ENCODE measurements at places on chromosomes 5 and 9.

DNA sequence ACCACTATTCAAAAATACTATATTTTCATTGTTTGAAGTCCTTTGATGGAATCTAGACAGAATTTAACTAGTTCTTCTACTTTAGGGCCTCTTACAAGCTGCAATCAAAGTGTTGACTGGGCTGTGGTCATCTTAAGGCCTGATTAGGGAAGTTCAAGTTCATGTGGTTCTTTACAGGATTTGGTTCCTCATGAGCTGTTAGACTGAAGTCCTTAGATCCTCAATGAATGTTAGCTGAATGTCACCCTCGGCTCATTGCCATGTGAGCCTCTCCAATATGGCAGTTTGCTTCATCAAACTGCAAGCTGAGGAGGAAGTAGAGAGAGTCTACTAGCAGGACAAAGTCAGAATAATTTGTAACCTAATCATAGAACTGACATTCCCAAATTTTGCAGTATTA is 135.1 kb downstream of the CSNK1G3 start:
- DNase-seq: no peak

GRCh38 chr5:53019320-53019719 is 30.2 kb downstream of the ITGA2 start:
- no peak for DNase-seq

DNA sequence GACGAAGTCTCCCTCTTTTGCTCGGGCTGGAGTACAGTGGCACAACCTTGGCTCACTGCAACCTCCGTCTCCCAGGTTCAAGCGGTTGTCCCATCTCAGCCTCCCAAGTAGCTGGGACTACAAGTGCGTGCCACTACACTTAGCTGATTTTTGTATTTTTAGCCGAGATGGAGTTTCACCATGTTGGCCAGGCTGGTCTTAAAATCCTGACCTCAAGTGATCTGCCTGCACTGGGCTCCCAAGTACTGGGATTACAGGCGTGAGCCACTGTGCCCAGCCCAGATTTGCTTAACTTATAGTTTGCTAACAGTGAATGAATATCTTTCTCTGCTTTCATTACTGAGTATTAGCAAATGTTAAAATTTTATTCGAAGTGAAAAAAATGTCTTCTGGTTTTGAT is 84.3 kb downstream of the VPS13A start:
- no peak for DNase-seq

DNA sequence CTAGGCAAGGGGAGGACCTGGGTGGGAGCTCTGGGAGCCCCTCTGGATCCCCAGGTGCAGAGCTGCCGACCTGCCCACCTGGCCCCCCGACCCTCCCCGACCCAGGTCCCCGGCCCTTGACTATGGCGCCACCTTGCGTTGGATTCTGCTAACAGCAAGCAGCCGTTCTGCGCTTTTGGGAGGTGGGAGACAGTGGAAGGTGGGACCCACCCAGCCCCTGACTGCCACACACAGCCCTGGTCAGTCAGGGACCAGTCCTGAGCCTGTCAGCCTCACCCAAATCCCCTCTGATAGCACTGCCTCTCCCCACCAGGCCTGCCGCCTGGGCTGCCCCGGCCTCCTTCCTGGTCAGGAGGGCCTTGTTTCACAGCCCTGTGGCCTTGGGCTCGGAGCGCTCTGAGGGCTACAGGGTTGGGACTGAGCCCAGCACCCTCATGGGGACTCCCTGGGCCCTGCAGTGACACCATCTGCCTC is 77.9 kb downstream of the HMCN2 start:
- DNase-seq: peak; percentile 44

- DNase-seq: no peak
These were observed 4.5 kb downstream of the IRX4 start for GRCh38 chr5:1878050-1878849.

- no peak for DNase-seq
These were observed 20.3 kb downstream of the TBC1D2 start for GRCh38 chr9:98235126-98235525.

DNA sequence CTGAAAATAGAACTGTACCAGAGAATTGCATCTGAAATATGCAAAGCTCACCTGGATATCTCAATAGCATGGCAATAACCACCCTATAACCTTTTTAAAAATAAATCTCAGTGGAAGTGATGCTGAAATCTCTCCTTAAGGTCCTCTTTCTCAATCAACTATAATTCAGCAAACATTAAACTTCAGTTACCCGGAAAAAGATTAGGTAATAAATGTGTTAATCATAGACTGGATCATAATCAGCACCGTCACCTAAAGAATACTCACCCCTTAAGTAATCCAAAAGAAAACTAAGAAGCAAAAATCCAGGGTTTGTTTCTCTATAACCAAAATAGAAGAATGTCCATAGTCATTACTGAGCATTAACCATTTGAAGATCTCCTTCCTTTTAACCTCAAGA is 44.3 kb upstream of the DENND4C start:
- no peak for DNase-seq

DNA sequence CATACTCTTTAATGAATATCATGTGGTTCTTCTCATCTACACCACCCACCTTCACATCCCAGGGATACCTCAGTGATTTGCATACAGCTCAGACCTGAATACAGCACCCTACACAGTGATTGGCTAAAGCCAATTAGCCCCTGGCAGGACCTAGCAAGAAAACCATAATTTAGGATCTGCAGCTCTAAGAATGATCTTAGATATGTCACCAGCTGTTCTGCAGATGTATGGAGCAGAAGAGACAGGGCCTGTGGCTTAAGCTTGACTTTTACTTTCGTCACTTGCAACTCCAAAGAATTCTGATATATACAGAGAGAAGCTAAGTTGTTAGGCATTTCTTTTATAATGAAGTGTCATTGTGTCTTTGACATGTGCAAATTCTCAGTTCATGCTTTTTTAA is 483.2 kb upstream of the C9orf72 start:
- DNase-seq: no peak

DNA sequence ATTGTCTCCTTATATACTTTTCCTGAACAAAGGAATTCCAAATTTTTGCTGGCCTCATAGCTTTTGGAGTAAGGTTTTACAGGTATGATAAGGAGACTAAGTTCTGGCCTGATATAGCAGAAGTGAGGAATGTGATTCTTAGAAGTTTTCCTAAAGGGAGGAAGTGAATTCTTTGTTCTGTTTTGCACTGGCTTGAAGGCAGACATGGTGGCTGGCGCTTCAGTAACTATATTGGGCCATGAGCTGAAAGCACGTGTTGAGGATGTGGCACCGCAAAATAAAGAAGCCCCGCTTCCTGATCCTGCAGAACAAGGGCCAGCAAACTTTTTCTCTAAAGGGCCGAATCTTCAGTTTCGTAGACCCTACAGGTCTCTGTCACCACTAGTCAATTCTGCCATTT is 224.2 kb downstream of the SNX18 start:
- no peak for DNase-seq

DNA sequence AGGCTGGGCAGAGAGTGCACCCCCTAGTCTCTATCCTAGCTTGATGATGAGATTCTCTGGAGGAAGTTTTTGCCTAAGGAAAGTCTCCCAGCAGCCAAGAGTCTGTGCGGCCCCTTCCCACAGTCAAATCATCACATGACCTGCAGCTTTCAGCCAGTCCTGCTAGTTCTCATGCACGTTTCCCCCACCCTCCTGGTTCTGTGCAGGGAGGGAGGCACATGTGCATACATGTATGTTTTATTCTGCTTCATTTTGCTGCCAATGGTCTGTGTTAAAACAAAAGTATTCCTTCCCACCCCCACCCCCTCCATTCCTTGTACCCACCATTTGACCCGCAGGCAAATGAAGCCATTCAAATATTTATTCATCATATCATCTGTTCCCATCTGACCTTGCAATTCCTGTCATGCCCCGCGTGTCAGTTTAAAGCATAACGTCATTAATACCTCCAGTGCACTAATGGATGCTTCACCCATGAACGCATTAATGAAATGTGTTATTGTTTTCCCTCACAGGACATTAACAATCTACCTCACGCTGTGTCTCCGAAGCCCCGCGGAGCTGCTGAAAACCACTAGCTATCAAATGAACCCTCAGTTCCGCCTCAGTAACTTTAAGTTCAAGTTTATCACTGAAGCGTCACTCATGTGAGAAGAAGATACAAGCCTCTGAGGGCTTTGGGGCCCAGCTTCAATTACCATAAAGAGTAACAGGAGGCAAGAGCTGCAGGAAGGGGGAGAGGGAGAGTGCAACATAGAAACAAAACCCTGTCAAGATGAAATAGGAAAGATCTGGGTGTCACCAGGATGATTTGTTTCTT is 139.6 kb downstream of the RASEF start:
- DNase-seq: no peak

- no peak for DNase-seq
These were observed 122.1 kb upstream of the FBXL17 start for GRCh38 chr5:108503986-108504385.

- DNase-seq: no peak
These were observed 212.7 kb downstream of the ESM1 start for GRCh38 chr5:54772684-54773083.

DNA sequence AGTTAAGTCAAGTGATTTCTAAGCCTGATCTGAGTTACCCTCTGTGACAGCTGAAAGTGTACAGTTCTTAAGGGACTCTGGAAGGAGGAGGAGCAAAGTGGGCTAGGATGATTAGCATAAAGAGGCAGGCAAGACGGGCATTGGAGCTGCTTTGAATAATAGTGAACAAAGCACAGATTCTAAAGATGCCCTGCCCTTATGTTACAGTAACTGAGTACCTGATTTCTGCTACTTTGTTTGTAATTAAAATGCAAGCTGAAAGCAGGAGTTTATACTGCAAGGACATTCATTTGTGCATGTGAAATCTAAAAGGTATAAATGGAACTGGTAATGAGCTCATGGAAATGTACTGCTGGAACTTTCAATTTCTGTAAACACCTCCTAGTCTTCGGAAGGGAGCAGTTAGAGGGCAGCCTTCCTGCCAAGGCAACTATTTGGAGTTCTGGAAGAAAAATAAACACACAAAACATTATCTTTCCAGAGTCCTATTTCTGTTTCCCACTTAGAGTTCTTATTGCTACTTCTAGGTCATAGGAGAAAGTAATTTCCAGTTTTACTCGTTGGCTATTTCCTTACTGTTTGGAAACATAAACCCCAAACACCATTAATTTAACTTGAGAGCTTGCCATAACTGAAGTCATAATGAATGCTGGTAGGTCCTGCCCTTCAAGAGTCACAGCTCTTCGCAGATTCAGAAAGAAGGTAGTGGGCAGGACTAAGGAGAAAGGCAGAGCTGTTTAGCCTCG is at the start of gene RANBP3L:
TSS of gene RANBP3L (minus strand) at position 45 of the 746 bp plus-strand sequence. CDS start 486 bp downstream, outside the sequence.
- peak; percentile 73 for DNase-seq

- DNase-seq: no peak
These were observed 50.2 kb upstream of the ZFAND5 start for GRCh38 chr9:72415163-72415562.

- peak; percentile 7 for DNase-seq
These were observed 61.5 kb upstream of the TEX48 start for GRCh38 chr9:114743446-114743845.

GRCh38 chr5:147404706-147405105 is 105.2 kb downstream of the DPYSL3 start:
- no peak for DNase-seq

- no peak for DNase-seq
These were observed 80.7 kb downstream of the KCNIP1 start for GRCh38 chr5:170584450-170585058.

DNA sequence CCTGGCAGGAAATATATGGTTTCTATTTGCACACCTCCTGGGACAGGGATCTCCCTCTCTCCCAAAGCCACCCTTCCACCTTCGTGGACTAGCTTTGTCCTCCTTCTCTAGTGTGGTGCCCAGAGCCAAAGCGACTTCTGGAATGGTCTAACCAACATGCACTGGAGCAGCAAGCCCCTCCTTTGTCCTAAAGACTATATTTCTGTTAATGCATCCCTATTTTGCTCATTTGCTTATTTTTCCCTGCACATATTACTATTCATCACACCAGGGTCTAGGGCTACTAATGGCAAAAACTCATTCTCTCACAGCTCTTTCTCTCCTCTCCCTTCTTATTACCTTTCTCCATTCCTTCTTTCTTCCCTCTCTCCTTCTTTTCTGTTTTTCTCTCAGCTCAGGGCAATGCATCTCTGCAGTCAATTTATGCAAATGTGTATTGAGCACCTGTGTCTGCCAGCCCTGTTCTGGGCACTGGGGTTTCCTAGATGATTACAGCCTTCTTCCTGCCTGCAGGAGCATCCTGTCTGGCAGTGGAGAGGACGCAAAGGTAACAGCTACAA is 2.8 kb upstream of the NEURL1B start:
- no peak for DNase-seq

DNA sequence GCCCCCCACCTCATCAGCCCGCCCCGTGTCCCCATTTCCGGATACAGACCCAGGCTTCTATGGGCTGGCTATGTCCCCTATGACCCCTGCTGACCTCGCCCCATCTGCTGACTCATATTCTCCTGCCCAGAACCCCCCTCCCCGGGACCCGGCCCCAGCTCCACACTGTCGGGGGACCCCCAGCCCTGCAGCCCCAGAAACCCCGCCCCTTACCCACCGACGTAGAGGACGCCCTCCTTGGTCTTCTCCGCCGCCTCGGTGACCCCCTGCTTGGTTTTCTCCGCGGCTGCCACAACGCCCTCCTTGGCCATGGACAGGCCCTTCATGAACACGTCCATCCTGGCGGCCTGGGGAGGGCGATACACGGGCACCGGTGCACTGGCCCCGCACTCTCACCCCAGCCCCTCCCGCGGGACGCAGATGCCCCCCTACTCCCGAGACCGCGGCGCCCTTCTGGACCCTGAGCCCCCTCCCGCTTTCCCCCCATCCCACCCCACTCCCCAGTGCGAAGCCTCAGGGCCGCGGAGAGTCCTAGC is 949 bp downstream of the SNCB start:
- no peak for DNase-seq

DNA sequence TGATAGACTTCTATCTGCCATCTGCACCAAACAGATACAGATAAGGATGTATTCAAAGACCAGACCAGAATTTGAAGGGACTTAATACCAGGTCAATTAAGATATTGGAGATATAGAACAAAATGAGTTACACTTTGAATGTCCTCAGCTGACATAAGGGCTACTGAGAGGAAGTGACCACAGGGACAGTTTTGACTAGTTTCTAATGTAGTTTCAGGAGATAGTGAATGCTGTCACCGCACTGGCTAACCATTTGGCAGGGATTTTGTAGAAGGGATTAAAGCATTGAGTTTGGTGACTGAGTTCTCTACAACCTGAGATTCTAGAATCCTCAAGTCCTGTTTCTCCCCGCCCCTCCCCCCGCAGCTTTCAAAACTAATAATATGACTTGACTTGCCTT is 22.7 kb downstream of the CCNH start:
- DNase-seq: no peak

DNA sequence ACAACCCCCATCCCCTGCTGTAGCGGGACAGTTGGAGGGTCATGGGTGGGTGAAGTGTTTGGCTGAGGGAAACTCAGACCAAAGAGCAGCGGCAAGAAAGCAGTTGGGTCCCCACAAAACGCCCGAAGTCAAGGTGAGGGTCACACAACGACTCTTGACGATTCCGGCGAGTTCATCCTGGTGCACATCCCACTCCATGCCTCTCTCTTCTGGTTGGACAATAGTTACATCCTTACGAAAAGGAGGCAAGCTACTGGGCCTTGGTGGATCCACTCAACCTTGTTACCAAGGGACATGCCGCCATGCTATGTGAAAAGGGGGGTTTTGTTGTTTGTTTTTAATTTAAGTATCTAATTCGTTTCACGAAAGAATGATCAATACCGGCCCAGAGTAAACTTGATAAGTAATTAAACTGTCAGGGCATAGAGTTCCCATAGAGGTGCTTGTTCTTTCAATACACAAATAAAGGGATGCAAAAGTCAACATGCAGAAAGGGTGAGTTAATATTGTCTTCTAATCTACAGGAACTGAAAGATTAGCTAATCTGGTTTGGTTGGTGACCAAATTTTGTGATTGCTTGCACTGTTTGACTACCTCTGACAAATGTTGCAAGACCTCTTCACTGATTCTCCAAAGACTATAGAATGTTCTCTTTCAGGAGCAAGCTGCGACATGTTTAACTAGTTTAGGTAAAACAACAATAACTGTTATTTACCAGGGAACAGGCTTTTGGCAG is 732 bp upstream of the SMIM15 start:
- peak; percentile 10 for DNase-seq
